ENCODE measurements at places on chromosomes 5 and 9.

GRCh38 chr9:128421482-128421996 lies 882 bp downstream of the CERCAM start:
- peak; percentile 37 for DNase-seq

GRCh38 chr9:111516061-111516465 lies 8.9 kb upstream of the ZNF483 start:
- no peak for DNase-seq

GRCh38 chr5:123786411-123786810 lies 274.4 kb downstream of the CSNK1G3 start:
- DNase-seq, result no peak

DNA sequence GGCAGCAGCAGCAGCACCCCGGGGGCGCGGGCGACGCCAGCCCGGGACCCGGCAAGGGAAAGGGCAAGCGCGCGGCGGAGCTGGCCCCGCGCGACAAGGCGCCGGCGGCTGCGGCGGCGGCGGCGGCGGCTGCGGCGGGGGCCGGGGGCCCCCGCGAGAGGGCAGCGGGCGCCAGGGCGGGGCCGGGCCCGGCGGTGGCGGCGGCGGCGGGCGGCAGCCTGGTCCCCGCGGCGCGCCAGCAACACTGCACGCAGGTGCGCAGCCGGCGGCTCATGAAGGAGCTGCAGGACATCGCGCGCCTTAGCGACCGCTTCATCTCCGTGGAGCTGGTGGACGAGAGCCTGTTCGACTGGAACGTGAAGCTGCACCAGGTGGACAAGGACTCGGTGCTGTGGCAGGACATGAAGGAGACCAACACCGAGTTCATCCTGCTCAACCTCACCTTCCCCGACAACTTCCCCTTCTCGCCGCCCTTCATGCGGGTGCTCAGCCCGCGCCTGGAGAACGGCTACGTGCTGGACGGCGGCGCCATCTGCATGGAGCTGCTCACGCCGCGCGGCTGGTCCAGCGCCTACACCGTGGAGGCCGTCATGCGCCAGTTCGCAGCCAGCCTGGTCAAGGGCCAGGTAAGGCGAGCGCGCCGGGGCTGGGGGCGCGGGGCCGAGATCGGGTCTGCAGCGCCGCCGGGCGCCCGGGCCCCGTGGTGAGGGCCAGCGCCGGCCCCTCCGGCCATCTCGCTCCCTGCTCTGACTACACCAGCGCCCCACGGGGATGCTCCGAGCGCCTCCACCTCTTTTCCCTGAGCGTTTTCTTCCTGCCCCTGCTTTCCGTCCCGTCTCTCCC lies at the start of gene UBE2QL1:
TSS of gene UBE2QL1 (plus strand) at position 238 of the 843 bp plus-strand sequence. CDS start at position 273, 35 bp downstream.
- DNase-seq, result peak; percentile 64
